ENCODE measurements at places on chromosomes 3 and 15. TPM values are rescaled to one million over a fixed set of nuclear protein-coding genes. Genes with fewer than 3 reads are reported as not detected.

The ATP10A gene
- total RNA-seq, result 17.2 TPM

The DOCK3 gene
- total RNA-seq, result 2.9 TPM

The GOLGA8B gene
- total RNA-seq, result 85.2 TPM

The SPTSSB gene
- total RNA-seq, result not detected

The LRRIQ4 gene
- total RNA-seq, result not detected

The PIGZ gene
- 0.65 TPM for total RNA-seq

The CRYBG3 gene
- total RNA-seq, result 6.4 TPM

- no peak for DNase-seq
These were observed 25.9 kb downstream of the AGTR1 start for GRCh38 chr3:148723631-148724030.

- DNase-seq, result peak; percentile 87
These were observed 3.8 kb downstream of the TCTA start for GRCh38 chr3:49415931-49416601.

GRCh38 chr15:90259524-90259923 lies 5.9 kb upstream of the NGRN start:
- no peak for DNase-seq

DNA sequence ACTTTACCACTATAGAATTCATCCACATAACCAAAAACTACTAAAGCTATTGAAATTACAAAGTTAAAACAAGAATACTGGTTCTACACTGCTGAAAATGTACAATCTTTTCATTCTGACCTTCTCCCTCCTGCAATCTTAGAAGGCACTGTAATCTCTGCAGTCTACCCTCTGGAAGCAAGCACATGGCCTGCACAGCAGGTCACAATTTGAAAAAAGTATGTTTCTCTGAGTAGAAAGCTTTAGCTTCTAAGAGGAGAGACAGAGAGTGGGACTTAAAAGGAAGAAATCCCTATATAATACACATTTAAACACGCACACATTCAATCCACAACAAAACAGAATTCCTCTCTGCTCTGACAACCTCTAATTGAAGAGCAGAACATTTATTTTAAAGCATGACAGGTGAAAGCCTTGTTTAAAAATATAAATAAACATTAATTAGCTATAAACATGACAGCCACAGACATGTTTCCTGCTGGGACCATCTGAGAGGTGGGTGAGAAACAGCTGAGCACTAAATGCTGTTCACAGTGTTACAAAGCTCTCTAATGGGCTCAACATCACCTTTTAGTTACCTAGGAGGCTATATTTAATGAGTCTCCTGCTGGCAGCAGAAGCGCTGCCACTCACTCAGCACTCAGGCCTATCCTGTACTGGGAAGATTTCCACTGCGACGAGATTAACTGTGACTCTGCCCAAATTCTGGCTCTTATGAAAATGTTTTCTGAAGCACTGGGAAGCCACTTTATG lies 447.4 kb downstream of the AGBL1 start:
- no peak for DNase-seq

GRCh38 chr3:43862470-43862869 lies 171.7 kb downstream of the ABHD5 start:
- no peak for DNase-seq

DNA sequence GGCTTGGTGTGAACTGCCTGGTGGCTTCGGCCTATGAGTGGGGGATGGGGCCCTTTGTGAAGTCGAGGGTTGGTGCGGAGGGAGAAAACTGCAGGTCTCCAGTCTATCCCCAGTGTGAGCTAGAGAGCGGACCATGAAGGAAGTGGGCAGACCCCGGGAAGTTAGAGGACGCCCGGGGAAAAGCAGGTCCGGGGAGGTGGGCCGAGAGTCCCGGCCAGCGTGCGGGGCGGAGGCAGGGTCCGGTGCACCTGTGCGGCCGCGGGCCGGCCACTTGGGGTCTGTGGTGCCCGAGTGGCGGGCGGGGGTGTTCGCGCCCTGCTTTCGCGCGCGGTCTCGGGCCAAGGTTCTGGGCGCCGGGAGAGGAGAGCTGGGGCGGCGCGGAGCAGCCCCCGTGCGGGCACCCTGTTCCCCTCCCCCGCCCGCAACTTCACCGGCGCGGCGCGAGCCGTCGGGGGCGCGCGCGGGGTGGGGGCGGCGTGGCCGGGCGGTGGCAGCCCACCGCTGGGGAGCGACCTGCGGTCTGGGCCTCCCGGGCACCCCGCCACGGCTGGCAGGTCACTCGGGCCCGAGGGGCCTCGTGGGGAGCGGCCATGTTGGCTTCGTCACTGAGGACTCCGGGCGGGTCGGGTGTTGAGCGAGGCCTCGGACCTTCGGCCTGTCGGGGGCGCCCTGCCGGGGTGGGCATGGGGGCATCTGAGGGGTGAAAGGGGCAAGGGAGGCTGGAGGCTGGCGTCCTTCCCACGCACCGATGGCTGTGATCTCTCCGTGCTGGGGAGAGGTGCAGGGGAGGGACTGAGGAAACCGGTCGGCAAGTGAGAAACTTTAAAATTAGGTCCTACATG lies 4.8 kb downstream of the UBE2E1 start:
- peak; percentile 60 for DNase-seq

GRCh38 chr3:132344666-132345280 lies 27.6 kb downstream of the ACP3 start:
- no peak for DNase-seq

Data from activated CD4-positive, alpha-beta memory T cell treated with anti-CD3 and anti-CD28 coated beads for 36 hours (primary cell).